ENCODE measurements at places on chromosomes 3 and 15. TPM values are rescaled to one million over a fixed set of nuclear protein-coding genes. Genes with fewer than 3 reads are reported as not detected.

- no peak for DNase-seq
These were observed 26.1 kb downstream of the SKIL start for GRCh38 chr3:170383567-170383966.

- DNase-seq, result no peak
These were observed 64.9 kb downstream of the MEF2A start for GRCh38 chr15:99630607-99631131.

GRCh38 chr3:155554777-155555451, 190.0 kb downstream of the PLCH1 start:
- no peak for DNase-seq

Gene ANKUB1
- not detected for polyA plus RNA-seq

Gene LDHAL6B
- 0.12 TPM for polyA plus RNA-seq

All from hindlimb muscle (tissue), 1 donor.